Stimulated activated CD4-positive, alpha-beta T cell treated with anti-CD3 and anti-CD28 coated beads, Interleukin-12 subunit alpha, Interleukin-12 subunit beta, amount 100 ng/mL, for 48 hours (primary cell): ENCODE measurements at places on chromosomes 3 and 15.

GRCh38 chr3:151467069-151467468 lies 6.2 kb upstream of the IGSF10 start:
- DNase-seq: no peak

- DNase-seq: no peak
Observed at GRCh38 chr3:133977568-133977967, 52.2 kb downstream of the SLCO2A1 start.

GRCh38 chr15:80804970-80805495 lies 25.9 kb downstream of the CEMIP start:
- no peak for DNase-seq

DNA sequence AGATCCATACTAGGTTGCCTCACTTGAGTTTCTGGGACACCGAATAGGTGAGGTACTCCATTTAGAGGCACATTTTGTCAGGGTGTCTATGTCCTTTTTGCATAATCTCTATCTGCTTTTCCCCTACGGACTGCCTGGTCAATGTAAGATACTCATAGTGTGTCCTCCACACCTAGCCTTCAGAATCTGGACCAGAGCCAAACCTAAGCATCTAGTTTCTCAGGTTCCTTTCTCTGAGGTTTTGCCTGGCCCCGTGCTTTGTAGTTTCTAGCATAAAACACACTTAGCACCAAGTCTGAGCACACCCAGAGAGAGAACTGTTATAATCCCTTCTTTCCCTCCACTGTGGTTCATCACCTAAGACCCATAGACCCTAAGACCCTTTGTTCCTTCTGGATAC lies 105.9 kb upstream of the MLF1 start:
- no peak for DNase-seq

DNA sequence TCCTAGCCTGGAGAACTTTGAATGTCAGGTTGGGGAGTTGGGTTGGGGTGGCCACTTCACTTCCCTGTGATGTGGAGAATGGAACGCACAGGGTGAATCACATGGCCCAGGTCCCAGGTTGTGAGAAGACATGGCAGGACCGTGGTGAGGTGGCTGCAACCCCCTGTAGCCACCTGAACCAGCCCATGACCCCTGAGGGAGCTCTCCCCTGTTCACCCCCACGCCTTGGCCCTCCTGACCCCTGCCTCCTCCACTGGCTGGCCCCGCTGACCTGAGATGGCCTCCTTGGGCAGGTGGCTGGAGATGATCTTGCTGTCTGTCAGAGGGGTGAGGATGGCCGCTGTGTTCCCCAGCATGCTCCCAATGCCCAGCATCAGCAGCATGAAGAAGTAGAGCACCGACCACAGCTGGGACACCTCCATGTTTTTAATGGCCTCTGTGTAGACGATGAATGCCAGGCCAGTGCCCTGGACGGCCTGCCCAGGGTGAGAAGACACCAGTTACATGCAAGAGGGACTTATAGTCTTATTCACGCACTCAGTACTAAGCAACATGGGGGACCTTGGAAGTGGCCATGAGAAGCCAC lies 31.0 kb downstream of the SLC6A20 start:
- no peak for DNase-seq

- no peak for DNase-seq
Observed at GRCh38 chr3:95028688-95029087, 965.8 kb downstream of the NSUN3 start.

DNA sequence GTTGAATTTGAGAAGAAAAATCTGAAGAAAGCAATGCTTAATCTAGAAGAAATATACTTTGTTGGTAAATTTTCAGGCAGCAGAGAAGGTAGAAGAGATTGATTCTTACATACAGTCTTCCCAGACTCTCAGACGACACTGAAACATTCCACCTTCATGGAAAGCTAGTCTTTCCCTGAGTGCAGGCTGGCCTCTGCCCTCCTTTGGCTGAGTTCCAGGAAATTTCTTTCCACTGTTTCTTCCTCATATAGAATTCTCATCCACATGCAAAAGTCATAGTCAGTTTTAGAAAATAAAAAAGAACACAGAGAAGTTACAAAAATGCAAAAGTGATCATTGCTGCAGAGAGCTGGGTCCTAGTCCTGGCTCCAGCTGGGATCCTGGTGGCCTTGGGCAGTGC lies 142.5 kb upstream of the PRR23C start:
- no peak for DNase-seq
